CD4-positive, alpha-beta T cell (primary cell): ENCODE measurements at places on chromosomes 2 and 18.
A peak's percentile ranks its signal among the peaks of the same experiment; 100 is the strongest.

DNA sequence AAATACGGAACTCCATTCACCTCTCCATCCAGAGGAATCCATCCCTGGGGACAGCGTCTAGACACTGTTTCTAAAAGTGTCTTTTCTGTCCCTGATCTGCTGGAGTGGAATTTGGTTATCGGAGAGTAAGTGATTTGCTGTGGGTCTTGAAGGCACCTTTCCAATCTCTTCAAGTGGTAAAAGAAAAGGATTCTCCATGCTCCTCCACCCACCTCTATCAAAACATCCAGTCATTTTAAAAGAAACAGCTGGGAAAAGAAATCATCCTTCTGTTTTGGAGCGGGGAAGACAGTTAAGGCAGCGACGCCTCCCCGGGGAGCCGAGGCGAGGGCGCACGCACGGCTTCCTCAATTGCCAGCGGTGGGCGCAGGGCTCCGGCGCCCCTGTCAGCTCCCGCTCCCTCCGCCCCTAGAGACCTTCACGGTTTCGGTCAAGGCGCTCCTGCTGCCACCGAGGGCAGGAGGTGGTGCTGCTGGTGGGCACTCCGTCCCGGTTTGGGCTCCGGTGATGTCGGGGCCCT lies 547 bp downstream of the SLC35F5 start:
- DNase-seq = no peak

DNA sequence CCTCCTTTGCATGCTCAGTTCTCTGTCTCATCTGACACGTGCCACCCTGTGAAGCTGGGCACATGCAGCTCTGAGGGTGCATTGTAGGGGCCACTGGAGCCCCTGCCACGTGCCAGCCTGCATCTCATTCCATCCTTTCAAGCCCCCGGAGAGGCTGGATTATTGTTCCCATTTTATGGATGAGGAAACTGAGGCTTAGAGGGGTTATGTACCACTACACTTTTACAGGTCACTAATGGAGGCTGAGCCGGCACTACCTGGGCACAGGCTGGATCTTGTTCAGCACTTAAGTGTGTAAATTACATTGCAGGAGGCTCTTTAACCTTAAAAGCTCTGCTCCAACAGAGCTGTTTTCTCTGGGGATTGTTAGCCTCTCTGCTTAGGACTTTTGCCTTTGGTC lies 47.5 kb downstream of the KCNIP3 start:
- no peak for DNase-seq

DNA sequence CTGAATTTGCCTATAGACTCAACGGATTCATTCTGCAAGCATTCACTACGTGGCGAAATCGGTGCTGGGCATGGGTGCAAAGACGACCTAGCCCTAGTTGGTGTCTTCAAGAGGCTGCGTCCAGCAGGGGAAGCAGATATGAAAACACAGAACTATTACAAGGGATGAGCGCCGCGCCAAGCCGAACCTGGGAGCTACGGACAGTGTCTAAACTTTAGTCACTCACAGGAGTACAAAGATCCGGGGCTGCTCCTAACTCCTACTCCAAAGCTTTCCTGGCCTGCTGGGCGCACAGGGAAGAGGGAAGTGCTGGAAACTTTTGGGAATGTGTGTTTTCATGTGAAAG lies 732 bp upstream of the ANXA4 start:
- DNase-seq = no peak

DNA sequence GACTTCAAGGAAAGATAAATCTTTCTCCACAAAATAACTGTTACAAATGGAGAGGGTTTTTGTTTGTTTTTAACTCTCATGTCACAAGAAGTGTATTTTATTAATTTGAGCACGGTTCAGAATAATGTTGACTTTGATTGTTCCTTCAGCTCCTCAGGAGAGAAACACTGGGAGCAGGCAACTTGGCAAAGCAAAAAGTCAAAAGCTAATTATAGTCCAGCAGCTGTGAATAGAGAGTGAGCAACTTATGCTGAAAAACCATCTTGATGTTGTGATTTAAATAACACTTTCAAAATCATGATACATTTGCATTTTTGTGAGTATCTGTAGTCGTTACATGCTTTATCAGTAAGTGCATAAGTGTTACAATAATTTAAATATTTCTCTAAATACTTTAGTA lies 37.5 kb upstream of the TTN start:
- no peak for DNase-seq

GRCh38 chr2:23620841-23621341 lies 235.9 kb downstream of the KLHL29 start:
- no peak for DNase-seq

GRCh38 chr2:165847001-165847400 lies 53.0 kb upstream of the GALNT3 start:
- DNase-seq = no peak

DNA sequence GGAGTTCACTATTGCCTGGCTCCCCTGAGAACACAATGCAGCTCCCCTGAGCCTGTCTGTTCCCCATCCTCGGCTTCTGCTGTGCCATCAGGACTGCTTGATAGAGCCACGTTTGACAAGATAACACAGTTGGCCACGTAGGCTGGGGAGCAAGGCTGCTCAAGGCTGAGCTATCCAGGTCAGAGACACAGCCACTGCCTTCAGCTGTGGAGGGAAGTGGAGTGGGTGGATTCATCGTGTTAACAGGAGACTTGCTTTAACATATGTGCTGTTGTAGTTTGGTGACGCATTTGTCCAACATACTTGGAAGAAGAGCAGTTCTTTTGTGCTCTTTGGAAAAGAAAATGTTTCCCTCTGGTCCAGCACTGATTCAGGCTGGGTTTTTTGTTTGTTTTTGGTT lies 68.8 kb downstream of the WDSUB1 start:
- no peak for DNase-seq

- DNase-seq = no peak
These were observed 225.5 kb upstream of the GALNT5 start for GRCh38 chr2:157032017-157032416.

GRCh38 chr2:85234868-85235267 lies 92.9 kb downstream of the TGOLN2 start:
- no peak for DNase-seq

- DNase-seq = peak; percentile 39
These were observed 73.7 kb upstream of the DNAJC10 start for GRCh38 chr2:182642328-182642727.

- no peak for DNase-seq
These were observed 31.4 kb downstream of the SEMA4F start for GRCh38 chr2:74685408-74685807.

- DNase-seq = no peak
These were observed 34.0 kb downstream of the TTLL4 start for GRCh38 chr2:218744615-218745014.

DNA sequence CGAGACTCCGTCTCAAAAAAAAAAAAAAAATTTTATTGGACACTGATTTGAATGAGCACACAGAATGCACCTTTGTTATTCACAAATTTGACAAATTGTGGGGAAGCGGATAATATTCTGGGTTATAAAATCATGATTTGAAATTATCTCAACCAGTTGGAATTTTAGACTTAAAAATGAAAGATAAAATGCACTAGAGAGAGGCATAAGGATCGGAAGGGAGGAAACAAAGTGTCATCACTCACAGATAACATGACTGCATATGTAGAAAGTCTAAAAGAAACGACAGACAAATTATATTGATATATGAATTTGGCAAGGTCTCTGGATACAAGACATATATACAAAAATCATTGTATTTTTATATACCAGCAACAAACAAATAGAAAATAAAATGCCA lies 70.6 kb downstream of the CD28 start:
- no peak for DNase-seq

- no peak for DNase-seq
These were observed 8.8 kb downstream of the RAB1A start for GRCh38 chr2:65120990-65121693.

- no peak for DNase-seq
These were observed 80.8 kb upstream of the LPIN2 start for GRCh38 chr18:3093624-3094337.

- DNase-seq = no peak
These were observed 82.0 kb downstream of the SMAD7 start for GRCh38 chr18:48868468-48869466.

DNA sequence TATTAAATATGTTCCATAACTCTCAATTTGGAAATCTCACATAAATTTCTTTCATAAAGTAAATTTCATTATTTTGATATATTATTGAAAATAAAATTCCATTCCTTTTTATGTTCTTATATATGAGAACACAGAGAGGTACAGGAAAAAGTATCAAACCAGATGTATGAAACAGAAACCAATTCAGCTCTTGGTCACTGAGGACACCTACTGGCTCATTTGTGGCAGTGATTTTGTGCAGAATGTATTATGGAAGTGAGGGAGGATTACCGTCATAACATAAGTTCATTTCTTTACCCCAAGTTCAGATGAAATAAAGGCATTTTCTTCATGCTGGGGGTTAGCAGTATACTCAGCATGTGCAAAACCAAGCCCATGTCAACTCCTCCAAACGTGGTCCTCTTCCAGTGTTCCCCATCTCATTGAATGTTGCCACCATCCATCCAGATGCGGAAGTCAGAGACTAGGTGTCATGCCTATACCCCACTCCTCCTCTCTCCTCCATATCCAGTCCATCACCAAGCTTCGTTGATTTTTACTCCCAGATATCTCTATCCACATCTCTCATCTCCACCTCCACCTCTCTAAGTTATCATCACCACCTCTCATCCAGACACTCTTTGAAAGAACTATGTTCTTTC lies 41.7 kb upstream of the MALL start:
- DNase-seq = no peak

GRCh38 chr2:111049792-111050640 lies 70.7 kb upstream of the BCL2L11 start:
- no peak for DNase-seq

DNA sequence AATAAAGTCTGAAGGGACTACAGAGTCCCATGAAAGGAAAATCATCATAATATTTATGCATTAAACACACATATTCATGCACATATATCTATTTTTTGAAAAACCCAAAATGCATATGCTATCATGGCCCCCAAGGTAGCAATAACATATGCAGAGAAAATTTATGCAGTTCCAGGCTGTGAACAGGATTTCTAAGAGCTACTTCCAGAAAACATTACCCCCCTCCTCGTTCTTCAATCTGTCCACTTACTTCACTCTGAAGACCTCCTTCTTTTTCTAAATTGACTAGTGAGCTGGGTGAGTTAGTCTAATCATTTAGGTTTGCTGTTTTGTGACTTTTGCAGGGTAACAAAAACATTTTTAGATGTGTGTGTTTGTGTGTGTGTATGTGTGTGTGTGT lies 376.4 kb upstream of the ZEB2 start:
- DNase-seq = no peak

GRCh38 chr18:63346031-63346430 lies 21.0 kb downstream of the KDSR start:
- DNase-seq = no peak

- no peak for DNase-seq
These were observed 208.9 kb upstream of the TNP1 start for GRCh38 chr2:217068677-217069250.

GRCh38 chr18:34494359-34494696 lies 215.8 kb upstream of the DTNA start:
- no peak for DNase-seq

DNA sequence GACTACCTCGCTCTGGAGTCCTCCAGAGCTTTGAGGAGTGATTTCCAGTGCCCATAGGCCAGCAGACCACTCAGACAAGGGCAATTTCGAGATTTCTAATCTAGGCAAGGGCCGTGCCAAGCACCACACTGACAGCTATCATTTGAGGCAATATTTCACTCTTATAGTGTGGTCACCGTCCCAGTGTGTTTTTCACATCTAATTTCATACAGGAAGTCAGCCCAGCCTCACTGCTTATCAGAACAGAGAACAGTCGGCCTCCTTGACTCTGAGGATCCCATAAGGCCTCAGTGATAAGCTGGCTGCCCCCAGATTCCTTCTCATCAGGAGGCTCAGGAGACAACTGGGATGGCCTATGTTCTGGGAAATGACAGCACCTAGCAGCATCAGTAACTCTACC lies 581 bp downstream of the CAPN14 start:
- no peak for DNase-seq

GRCh38 chr18:10269261-10269660 lies 185.2 kb upstream of the APCDD1 start:
- DNase-seq = no peak

DNA sequence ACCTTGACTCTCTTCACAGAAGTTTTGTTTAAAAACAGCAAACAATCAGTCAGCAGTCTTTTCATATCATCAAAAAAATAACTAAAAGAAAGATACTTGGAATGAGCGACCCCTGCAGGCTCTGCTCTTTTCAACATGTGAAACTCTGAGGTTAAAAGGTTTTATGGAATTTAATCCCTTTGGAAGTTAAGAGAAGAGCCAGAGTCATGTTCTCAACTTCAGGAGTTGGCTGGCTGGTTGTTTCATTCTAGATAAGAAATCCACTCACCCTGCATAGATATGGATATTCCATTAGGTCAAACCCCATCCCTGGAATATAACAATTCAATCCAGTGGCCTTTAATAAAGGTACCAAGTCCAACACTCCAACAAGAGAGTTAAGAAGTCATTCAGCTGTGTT lies 115.6 kb upstream of the RMDN2 start:
- DNase-seq = peak; percentile 23

DNA sequence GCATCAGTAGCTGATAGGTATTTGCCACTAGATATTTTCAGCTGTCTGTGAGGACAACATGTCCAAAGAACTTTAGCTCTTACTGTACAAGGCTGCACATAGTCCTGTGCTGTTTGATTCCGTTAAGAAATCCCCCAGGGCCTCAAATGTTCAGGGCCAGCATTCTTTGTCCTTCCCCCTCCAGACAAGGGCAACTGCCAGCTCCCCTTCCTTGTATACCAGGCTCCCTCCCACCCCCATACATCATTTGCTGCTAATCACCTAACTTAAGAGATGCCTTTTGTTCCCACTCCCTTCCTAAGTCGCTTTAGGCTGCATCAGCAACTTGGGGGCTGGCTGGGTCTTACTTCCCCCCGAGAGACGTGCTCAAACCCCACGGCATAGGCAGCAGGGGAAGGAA lies 138.7 kb downstream of the CDH20 start:
- DNase-seq = no peak

DNA sequence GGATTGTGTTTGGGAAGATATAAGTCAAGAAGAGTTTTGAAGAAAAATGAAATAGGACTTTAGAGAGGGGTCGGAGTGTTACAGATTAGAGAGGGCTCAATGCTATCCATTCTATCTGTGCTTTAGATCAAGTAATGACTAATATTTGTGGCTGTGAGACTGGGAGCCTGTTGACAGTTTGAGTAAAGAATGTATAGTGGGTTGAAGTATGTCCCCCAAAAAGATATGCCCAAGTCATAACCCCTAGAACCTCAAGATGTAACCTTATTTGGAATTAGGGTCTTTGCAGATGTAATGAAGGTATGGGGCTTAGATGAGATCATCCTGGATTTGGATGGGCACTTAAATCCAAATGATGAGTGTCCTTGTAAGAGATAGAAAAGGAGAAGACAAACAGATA lies 55.3 kb upstream of the SERPINE2 start:
- DNase-seq = no peak

DNA sequence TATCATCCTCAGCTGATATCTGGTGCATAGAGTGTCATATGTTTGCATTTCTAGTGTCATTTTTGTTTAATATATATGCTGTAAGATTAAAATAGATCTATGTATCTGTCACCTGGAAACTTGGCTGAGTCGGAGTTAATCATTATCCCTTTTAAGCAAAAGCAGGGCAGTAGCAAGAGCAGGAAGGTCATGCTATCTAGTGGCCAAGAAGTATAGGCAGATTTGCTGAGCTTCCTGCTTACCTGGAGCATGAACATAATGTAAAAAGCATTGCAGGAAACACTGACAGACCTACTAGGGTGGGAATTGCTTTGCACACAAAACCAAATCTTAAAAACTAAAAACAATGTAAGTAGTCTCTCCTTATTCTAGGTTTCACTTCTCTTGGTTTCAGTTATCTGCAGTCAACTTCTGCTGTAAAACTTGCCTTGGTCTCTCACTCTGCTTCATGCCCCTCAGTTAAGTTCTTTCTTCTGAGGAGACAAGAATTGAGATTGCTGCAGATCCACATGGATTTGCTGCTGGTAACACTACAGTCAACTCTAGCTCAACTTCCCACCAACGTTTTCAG lies 295.3 kb downstream of the CDH7 start:
- no peak for DNase-seq
